ENCODE measurements at places on chromosomes 16 and 17. TPM values are rescaled to one million over a fixed set of nuclear protein-coding genes. Genes with fewer than 3 reads are reported as not detected.
A peak's percentile ranks its signal among the peaks of the same experiment; 100 is the strongest.

DNA sequence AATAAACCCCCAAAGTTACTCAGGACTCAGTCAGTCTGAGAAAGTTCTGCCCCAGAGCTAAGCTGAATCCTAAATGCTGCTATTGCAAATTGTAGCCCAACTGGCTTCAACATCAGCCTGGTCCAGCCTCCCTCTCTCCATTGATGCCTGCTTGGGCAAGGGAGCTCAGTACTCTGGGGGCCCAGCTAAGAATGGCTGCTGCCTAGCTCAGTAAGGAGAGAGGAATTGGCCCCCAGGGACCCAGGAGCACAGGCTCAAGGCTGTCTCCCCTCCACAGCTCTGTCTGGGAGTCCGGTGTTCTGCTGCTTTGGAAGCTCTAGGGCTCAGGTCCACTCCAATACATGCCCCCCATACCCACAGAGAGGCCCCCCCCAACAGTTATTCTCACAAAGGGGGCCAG lies 1.6 kb downstream of the UNC119 start:
- DNase-seq = no peak

GRCh38 chr17:72775919-72776318 lies 316.6 kb downstream of the SLC39A11 start:
- DNase-seq = no peak

- no peak for DNase-seq
These were observed 564 bp upstream of the TMIGD1 start for GRCh38 chr17:30334421-30334820.

DNA sequence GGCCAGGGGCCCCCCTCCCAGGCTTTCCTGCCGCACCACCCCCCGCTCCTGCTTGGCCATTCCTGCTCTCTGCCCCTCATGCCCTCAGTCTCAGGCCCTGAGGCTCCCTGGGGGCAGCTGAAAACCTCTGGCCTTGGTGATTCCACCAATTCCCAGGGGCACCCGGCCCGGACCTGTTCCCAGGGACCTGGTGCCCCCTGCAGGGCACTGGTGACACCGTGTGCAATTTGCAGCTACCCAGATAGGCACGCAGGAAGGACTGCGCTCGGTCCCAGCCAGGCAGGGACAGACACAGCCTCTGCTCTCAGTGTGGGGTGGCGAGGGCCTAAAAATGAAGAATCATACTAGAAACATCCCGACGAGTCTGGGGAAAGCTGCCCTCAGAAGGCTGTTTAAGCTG lies 13.4 kb downstream of the WFDC1 start:
- DNase-seq = peak; percentile 66

GRCh38 chr17:61411261-61412142 lies 11.9 kb downstream of the TBX2 start:
- DNase-seq = peak; percentile 60

DNA sequence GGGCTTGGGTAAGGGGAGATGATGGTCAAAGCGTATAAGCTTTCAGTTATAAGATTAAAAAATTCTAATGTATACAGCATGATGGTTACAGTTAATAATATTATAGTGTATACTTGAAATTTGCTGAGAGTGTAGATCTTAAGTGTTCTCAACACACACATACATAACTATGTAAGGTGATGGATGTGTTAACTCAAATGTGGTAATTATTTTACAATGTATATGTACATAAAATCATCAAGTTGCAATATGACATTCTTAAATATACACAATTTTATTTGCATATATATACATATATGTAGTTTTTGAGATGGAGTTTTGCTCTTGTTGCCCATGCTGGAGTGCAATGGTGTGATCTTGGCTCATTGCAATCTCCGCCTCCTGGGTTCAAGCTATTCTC lies 7.2 kb downstream of the ZKSCAN2 start:
- DNase-seq = no peak

DNA sequence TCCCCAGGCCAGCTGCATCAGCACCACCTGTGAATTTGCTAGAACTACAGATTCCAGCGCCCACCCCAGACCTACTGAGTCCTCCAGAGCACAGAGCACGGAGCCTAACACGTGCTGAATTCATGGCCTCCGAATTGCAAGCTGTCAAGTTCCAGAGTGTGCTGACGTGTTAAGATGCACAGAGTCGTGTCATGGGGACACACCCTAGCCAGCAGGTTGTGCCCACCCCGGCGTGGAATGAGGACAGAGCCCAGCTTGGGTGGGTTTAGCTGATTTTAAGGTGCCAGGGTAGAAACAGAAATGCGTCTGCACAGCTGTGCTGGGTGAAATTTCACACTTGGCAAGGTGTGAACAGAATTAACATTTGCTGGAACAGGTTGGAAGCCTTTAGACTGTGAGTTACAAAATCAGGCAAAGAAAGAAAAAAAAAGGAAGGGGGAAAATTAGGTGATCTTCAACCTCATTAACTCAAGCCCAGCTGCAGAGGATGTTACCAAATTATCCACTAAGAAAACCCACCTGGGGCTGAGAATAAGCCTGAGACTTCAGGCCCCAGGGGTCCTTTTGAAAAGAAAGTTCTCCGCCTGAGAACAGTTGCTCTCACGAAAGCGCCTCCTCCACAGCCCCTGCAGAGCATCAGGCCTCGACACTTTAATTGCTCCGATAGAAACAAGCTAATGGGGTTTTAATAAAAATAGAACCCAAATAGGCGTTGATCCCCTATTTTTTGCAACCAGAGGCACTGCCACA lies 27.1 kb downstream of the GINS3 start:
- DNase-seq = no peak

DNA sequence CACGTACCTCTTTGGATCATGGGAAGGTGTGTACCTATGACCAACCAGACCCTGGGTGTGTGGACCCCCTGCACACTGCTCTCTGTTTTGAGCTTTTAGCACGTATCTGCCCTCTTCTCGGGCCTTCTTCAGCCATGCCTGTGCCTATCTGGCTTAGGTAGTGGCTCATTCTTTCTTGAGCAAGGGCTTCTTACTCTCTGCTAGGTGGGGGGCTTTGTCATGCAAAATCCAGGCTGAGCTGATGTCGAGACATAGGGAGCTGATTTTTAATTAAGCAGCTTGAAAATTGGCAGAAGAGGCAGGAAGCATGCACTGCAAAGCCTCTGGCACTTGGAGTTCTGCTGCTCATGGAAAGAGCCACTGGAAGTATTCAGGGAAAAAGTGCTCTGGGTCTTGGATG lies 181.6 kb upstream of the IRX6 start:
- DNase-seq = no peak

GRCh38 chr16:86881861-86882273 lies 303.5 kb downstream of the FOXL1 start:
- no peak for DNase-seq

GRCh38 chr17:332558-333322 lies 19.9 kb downstream of the RPH3AL start:
- DNase-seq = no peak

GRCh38 chr17:36627101-36627500 lies 25.7 kb downstream of the MRM1 start:
- no peak for DNase-seq

- peak; percentile 79 for DNase-seq
These were observed at the start of gene ITGB3 for GRCh38 chr17:47253541-47254402. Gene ITGB3 (plus strand): TSS chr17:47253827. CDS start chr17:47253862, 35 bp downstream.

DNA sequence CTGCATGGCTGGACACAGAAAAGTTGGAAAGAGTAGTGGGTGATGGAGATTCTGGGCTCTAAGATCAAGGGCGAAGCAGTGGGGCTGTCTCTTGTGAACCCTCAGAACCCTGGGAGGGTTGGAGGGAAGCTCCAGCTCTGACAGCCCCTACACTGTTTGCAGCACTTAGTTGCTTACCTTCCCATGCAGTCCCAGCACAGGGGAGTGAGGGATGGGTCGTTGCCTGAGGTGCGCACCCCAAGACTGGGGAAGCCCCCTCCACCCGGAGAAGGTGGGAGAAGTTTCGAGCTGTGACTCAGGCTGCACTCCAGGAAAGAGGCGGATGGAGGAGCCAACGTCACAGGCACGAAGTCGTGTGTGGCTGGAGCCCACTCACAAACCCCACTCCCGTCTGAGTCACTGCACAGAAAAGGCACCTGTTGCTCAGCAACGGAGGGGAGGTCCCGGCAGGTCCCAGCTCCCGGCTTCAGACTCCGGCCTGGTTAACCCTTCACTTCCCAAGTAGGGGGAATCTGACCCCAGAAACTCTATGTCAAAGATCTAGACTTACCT lies 60.1 kb downstream of the AIPL1 start:
- DNase-seq = no peak

- DNase-seq = no peak
These were observed 2.9 kb downstream of the RPL38 start for GRCh38 chr17:74206332-74206818.

DNA sequence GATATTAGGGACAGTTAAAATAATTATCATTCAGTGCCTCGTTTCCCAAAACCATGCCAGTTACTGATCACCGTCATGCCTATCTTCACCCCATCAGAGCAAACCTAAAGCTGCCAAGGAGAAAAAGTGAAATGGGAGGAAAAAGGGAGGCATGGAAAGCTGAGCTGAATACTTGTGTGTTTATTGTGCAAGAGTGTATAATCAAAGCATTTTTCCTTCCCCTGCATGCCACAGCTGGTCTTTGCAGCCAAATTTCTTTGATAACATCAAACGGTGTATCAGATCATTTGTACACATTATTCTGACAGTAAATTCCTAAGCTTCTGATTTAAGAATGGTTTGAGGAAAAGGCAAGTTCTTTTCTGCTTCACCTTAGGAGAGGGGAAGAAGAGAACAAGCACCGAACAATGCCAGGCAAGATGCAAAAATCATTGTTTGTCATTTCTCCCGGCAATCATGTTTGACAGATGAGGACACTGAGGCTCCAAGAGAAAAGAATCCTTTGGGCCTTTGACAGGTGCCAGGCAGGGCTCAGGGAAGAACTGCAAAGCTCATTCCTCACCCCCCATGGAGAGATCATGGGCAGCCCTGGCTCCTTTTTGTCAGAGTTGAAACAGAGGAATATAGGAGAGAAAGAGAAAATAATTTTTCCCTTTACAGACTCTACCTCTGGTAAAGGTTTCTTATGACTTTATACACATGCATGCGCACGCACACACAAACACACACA lies 51.4 kb upstream of the ARHGAP44 start:
- no peak for DNase-seq

DNA sequence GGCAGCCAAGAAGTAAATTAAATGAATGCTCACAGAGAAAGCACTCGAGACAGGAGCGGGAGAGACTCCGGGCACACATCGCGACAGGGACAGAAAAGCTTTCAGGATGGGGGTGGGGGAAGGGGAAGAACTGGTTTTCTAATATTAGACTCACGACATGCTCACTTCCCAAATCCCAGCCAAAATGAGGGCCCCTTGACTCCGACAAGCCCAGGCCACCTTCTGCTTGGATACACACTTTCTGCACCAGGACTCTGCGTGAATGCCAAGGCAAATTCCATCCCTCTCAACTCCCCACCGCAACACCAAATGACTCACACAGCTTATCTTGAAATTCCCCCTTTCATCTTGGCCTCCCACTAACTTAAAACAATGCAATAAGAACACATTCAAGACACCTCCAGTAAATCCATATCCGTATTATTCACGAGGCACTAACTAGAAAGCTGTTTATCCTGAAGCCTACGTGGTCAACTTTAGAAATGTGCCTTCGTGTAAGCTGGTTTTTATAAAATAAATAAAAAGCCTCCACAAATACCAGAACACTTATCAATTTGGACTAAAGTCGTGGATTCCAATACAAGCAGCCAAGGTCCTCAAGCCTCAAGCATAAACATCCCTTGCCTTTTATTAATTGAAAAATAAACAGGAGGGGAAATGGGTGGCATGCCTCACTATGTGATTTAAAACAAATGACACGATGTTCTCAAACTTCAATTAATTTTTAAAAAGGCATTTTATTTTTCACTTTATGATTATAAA lies 46.1 kb downstream of the NXN start:
- no peak for DNase-seq

GRCh38 chr17:34542700-34543336 lies 36.6 kb upstream of the TMEM132E start:
- DNase-seq = peak; percentile 25

- no peak for DNase-seq
These were observed 60.9 kb upstream of the WSB1 start for GRCh38 chr17:27233059-27233458.

- DNase-seq = no peak
These were observed 503.9 kb downstream of the CDH11 start for GRCh38 chr16:64617836-64618476.

GRCh38 chr16:15704545-15704987 lies 54.5 kb downstream of the NDE1 start:
- DNase-seq = peak; percentile 78

DNA sequence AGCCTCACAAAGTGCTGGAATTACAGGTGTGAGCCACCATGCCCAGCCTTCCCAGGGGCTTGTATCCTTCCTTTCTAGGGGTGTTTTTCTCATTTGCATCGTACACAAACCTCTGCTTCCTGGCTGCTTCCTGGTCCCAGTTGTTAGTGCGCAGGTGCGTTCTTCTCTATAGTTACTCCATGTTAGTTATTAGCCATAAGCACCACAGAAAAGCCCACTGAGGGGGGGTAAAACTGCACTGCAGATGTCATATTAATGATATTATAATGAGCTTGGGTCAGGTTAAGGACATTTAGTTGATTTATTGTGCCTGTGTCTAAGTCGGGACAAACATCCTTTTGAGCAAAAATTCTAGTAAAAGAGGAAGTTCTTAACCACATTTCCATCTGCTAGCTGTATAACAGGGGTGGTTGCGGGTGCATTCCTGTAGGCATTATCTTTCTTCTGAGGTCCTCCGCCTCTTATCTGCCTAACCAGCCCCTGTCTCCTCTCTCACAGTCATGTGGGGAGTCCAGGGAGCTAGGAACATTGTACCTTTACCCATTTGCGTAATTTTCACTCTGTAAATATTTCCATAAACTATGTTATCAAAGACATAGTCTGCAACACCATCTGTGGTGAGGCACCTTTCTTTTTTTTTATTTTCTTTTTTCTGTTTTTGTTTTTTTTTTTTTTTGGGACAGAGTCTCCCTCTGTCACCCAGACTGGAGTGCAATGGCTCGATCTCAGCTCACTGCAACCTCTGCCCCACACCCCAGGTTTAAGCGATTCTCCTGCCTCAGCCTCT lies 23.6 kb upstream of the ATF7IP2 start:
- no peak for DNase-seq

DNA sequence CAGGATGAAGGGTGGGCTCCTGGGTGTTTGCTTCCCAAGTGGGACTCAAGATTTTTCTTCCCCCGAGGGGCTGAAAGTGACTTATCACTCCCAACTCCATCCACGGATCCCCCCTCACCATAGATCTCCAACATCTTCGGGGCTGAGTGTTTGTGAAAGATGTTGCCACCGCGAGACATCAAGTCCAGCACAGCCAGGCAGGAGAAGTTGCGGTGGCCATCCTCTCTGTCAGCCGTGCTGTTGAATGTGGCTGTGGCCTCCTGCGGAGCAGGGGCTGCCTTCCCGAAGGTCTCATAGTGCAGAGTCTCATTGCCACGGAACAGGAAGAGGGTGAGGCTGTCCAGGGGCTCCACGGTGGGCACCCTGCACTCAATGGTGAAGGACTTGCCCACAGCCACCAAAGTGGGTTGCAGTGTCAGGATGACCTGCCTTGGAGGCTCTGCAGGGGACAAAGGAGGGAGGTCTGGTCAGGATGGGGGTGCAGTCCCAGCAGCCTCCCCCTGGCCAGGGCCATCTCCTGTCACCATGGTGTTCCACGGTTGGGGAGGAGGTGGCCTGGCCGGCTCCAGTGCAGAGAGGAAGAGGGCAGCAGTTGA lies 5.5 kb downstream of the PRR29 start:
- DNase-seq = no peak

HASPIN gene
- 0.14 TPM for total RNA-seq

PLXDC1 gene
- total RNA-seq = 4.3 TPM

SCGB1C2 gene
- total RNA-seq = not detected

C16orf96 gene
- not detected for total RNA-seq

SLC13A2 gene
- total RNA-seq = 50.3 TPM

OR4D1 gene
- not detected for total RNA-seq

HOXB4 gene
- 4.8 TPM for total RNA-seq

TAC4 gene
- not detected for total RNA-seq

SPNS2 gene
- total RNA-seq = 12.9 TPM

Data from transverse colon (tissue), 4 donors.